ENCODE measurements at places on chromosomes 5 and 9. TPM values are rescaled to one million over a fixed set of nuclear protein-coding genes. Genes with fewer than 3 reads are reported as not detected.

PCDHA6 gene
- not detected for total RNA-seq

OBP2A gene
- not detected for total RNA-seq

TMC1 gene
- total RNA-seq, result not detected

CNOT8 gene
- 49.1 TPM for total RNA-seq

DNA sequence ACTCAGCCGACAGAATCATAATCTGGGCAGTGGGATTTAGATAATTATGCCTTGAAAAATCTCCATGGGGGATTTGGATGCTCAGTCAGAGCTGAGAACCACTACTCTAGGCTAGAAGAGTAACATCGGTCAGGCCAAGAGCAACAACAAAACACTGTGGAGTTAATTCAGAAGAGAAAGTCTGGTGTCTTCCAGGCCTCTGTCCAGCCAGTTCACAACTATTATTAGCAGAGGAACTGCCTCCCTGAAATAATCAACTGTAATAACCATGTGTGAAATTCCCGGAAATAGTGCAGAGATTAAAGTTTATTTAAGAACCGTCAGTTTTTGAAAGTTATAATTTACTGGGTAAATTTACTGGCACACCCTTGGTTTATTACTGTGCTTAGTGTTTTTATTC is 8.2 kb upstream of the MARCHF3 start:
- no peak for DNase-seq

- peak; percentile 80 for DNase-seq
Measured at GRCh38 chr5:114101153-114101552, 260.7 kb upstream of the KCNN2 start.

GRCh38 chr9:34573599-34574325 is 15.8 kb downstream of the CNTFR start:
- no peak for DNase-seq

DNA sequence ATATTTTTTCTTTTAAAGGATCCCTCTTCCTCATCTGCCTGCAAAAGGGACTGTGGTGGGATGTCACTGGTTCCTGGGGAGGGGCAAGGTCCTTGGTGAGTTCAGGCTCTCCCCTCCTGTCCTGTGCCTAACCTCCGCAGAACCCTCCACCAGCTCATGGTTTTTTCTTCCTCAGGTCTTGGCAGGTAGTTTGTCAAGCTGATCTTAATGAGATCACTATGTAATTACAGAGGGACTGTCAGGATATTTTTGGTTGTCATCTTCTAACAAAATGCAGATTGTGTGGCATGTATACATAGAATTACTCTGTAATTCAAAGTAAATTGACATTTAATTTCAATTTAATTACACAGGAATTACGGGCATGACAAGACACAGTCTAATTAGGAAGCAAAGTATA is 150.3 kb upstream of the SEMA6A start:
- DNase-seq, result no peak

DNA sequence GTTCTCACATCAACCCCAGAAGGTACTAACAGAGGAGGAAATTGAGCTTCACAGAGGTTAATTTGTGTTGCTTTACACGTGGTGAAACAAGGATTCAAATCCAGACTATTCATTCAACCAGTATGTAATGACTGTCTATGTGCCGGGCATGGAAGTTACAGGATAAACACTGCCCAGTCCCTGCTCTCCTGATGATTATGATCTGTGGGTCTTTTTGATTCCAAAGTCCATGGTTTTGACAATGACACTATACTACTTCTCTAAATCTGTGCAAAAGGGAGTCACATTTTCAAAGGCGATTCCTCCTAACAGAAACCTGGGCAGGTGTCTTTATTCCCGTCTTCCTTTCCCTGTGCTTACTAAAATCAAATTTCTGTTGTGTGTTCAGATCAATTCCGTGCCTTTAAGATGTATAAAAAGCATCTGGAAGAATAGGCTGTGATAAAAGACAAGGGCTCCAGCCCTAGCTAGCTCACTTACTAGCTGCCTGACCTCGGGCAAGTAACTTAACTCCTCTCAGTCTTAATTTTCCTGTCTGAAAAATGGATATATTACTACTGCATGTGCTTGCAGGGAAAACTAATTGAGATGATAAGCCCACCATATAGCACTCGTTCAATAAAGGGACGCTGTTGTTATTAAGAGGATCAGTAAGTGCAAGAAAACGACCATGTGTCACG is 970 bp upstream of the CREBRF start:
- no peak for DNase-seq

- DNase-seq, result no peak
Measured at GRCh38 chr5:168531987-168532864, 3.1 kb downstream of the FBLL1 start.

DNA sequence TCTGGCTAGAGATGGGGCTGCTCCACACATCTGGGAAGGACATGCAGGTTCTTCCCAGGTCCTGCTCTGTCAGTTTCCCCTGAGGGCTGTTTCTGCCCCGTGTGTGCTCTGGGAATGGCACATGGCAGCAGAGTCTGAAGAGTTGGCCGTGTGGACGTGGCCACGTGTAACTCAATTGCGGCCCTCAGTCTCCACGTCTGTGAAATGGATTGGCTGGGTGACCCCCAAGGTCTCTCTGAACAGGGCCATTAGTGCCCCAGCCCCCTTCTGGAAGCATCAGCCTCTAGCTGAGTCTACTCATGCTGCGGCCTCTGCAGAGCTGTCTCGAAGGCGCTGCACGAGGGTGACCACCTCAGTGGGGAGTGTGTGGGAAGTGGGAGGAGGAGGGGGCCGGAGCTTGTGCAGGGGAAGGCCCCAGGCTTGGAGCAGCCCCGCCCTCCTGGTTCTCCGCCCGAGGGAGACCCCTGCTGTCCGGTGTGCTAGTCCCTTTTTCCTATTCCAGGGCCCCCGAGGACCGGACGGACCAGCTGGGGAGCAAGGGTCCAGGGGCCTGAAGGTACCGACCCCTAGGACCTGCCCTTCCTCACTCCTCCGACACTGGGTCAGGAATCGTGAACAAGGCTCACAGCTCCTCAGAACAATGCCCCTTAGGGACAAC is 58.9 kb upstream of the ORM1 start:
- DNase-seq, result no peak

DNA sequence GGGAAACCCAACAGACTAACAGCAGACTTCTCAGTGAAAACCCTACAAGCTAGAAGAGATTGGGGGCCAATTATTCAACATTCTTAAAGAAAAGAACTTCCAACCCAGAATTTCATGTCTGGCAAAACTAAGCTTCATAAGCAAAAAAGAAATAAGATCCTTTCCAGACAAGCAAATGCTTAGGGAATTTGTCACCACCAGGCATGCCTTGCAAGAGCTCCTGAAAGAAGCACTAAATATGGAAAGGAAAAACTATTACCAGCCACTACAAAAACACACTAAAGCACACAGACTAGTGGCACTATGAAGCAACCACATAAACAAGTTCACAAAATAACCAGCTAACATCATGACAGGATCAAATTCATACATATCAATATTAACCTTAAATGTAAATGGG is 131.1 kb downstream of the OR2K2 start:
- peak; percentile 36 for DNase-seq

GRCh38 chr5:50751064-50751657 is 84.7 kb downstream of the PARP8 start:
- DNase-seq, result peak; percentile 55

- peak; percentile 94 for DNase-seq
Measured at GRCh38 chr5:181191526-181192336, 13.3 kb downstream of the TRIM7 start.
